ENCODE measurements at places on chromosomes 1 and 21.

GRCh38 chr1:32754317-32755097 lies 51.9 kb upstream of the SYNC start:
- DNase-seq: peak; percentile 48

- no peak for DNase-seq
Measured at GRCh38 chr1:7610106-7610731, 160.9 kb upstream of the VAMP3 start.

DNA sequence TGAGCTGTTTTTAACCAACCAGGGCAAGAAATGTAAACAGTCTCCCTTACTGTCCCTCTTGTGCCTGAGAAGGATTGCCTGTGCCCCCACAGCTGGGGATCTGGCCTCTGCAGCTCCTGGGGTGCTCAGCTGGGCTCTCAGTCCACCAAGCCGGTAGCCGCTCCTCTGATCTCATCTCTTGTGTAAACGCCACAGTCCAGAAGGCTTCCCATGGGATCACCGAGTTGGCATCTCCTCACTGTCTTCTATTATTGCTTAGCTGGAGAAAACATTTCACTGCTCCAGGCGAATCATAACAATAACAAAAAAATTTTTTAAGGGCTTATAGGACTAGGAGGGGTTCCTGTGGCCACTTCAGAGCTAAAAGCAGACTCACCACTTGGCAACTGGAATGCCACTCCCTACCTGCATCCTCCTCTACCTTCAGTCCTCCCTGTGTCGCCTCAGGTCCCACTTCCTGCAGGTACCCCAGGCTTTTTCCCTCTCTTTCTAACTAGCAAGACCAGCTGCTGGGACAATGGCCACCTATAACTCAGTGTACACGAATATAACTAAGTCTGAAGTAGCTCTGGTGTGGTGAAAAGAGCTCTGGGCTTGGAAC lies 75.8 kb downstream of the ATP1A1 start:
- no peak for DNase-seq

DNA sequence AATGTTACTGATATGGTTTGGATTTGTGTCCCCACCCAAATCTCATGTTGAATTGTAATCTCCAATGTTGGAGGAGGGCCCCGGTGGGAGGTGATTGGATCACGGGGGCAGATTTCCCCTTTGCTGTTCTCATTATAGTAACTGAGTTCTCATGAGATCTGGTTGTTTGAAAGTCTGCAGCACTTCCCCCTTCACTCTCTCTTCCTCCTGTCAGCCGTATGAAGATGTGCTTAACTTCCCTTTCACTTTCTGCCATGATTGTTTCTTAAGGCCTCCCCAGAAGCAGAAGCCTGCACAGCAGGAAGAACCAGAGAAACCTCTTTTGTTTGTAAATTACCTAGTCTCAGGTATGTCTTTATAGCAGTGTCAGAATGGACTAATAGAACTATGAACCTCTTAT lies 28.4 kb downstream of the TRIM33 start:
- no peak for DNase-seq

GRCh38 chr1:227883641-227884301 lies 64.0 kb downstream of the WNT9A start:
- DNase-seq: no peak

DNA sequence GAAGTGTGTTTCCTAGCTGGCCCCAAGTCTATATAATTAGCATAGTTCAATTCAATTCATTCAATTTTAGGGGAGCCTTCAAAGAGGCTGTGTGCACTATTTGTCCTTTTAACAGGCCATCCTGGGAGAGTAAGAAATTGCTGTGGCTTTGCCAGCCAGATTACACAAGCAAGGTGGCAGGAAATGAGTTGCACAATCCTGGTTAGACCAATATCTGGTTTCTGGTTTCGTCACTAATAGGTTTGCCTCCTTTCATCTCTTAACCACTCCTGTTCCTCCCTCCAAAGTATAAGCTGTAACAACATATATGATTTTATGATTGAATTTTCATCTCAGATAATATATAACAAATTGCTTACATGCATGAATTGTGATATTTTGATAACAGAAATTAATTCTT lies 84.1 kb upstream of the NEGR1 start:
- DNase-seq: no peak

- DNase-seq: no peak
Measured at GRCh38 chr1:229318056-229318455, 24.8 kb downstream of the CCSAP start.

DNA sequence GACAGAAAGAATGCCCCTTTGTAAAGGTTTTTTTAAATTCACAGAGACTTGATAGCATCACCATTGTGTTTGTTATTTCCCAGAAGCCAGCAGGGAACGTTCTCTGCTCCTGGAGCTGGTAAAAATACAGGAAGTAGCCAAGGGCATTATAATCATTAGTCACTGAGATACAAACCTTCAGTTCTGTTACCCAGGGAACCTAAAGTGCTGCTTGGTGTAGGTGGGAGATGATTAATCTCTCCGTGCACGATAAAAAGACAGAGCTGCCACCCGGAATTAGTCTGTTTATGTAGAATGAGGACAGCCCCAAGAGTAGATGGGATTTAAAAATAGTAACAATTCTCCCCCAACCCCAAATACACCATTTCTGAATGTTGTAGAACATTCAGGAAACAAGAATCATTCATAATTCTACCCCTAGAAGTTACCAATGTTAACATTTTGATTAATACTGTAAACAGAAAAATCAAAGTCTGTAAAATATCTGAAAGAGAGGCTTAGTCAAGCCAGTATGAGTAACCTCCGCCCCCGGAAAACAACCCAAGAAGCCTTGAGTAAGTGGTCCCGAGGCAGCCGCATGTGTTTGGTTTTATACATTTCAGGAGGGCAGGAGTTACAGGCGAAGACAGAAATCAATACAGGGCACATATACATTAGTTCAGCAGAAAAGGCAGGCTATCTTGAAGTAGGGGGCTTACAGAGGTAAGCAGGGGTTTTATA lies 45.3 kb upstream of the CTBS start:
- peak; percentile 14 for DNase-seq

- no peak for DNase-seq
Measured at GRCh38 chr1:20234788-20235535, 48.6 kb upstream of the PLA2G2C start.

GRCh38 chr1:18882486-18882885 lies 19.9 kb downstream of the ALDH4A1 start:
- no peak for DNase-seq

DNA sequence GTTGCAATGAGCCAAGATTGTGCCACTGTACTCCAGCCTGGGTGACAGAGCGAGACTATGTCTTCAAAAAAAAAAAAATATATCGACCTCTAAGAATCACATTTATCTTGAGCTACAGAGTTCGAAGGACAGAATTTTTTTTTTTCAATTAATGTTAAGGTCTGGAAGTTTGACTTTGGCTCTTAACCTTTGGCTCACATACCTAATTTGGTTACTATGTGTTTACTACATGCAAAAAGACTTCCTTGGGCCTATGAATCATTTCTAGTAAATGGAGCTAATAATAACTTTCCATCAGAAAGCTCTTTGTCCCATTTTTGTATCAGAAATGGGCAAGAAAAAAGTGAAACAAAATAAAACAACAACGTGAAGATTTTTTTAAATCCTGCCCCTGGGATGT lies 351.2 kb downstream of the SMYD3 start:
- no peak for DNase-seq

GRCh38 chr1:171267391-171267790 lies 19.1 kb downstream of the FMO1 start:
- DNase-seq: no peak

DNA sequence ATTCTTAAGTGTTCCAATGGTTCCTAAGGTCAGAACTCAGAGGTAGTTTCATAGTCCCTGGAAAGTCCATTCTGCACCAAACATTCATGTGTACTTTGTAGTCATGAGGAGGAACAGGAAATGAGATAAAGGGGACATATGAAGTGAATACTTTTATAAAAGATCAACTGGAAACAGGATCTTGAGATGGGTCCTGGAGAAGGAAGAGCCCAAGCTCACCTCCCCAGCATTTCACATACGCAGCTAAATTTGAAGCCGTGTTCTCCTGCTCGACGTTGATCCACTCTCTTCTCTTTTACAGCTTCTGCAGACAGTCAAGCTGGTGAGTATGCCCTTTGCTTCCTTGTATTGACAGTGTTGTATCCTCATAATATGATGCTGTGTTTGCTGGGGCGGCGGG lies 429 bp downstream of the FCGR2A start:
- no peak for DNase-seq

GRCh38 chr1:52365071-52365745 lies 797 bp downstream of the CC2D1B start:
- DNase-seq: no peak

GRCh38 chr1:147625362-147625995 lies 44.8 kb downstream of the ACP6 start:
- no peak for DNase-seq

- DNase-seq: no peak
Measured at GRCh38 chr1:21048462-21048861, 128.2 kb downstream of the EIF4G3 start.

DNA sequence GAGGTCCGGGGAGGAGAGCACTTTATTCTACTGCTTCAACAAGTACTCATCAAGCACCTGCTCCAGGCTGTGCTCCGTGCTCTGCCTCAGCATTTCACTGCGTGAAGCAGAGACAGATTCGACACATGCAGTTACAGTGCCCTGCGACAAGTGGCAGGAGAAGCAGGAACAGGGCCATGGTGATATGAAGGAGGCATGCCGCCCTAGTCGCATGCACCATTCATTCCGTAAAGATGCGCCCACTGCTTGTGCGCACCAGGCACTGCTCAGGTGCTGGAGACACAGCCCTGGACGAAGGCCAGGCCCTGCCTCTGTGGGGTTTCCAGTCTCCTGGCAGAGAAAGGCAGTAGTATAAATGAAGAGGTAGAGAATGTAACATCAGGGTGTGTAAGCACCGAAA lies 206.6 kb downstream of the HIVEP3 start:
- DNase-seq: no peak

GRCh38 chr1:156692441-156692924 lies 12.9 kb downstream of the CRABP2 start:
- DNase-seq: no peak

DNA sequence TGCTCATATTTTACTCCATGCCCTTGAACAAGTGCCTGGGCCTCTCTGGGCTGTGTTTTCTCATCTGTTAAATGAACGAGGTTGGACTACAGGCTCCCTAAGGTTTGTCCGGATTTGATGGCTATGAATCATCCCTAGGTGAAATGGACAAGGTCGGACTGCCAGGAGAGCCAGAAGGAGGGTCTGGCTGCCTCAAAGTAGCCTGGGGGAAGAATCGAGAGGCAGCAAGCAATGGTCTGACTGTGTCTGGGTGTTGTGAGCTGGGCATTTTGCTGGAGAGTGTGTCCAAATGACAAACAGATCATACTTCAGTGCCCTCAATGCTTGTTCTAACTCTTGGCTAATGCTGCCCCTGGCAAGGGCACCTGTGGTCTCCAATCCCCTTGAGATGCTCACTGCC lies 730.9 kb downstream of the PTPRU start:
- DNase-seq: no peak

- DNase-seq: no peak
Measured at GRCh38 chr1:57638239-57638638, 214.4 kb upstream of the DAB1 start.

DNA sequence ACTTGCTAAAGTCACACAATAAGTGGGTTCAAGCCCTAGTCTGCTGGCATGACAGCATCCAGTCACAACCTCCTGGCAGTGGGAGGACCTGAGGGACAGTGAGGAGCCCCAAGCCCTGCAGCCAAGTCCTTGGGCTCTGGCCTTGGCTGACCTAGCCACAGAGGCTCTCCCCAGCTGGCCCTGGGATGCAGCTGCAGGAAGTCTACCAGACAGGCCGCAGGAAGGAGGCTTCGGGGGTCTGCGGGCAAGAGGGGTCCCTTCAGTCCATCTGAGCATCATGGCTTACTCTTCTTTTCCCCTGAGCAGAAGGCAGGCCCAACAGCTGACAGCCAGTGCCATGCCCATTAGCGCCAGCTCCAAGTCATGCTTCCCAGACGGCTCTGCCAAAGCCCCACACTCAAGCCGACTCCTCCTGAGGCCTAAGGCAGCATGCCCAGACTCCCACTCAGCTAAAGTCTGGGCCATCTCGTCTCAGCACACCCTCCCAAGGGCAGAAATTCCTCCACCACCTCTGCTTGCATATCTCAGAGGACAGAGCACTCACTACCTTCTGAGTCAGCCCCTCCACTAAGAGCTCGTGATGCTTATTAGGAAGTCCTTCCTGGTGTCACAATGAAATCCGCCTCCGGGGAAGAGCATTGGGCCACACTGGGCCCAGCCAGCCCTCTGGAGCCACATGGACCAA lies 20.1 kb downstream of the SLC1A7 start:
- DNase-seq: no peak

DNA sequence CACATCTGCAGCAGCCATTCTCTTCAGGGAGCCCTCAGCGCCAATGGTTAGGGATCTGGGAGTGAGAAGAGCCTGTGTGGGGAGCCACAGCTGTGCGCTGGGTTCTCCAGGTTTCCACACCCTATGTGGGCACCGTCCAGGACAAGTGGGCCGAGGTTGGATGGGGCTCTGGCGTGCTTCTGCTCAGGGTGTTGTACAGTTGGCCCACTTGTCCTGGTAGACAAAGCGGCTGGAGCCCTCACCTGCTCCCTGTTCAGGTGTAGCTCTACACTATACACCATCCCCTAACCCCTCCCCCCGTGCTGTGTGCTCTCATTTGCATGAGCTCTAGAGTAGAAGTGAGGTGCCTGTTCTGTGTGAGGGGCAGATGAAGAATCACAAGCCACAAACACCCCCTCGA lies 12.2 kb downstream of the SH3BP5L start:
- DNase-seq: no peak

DNA sequence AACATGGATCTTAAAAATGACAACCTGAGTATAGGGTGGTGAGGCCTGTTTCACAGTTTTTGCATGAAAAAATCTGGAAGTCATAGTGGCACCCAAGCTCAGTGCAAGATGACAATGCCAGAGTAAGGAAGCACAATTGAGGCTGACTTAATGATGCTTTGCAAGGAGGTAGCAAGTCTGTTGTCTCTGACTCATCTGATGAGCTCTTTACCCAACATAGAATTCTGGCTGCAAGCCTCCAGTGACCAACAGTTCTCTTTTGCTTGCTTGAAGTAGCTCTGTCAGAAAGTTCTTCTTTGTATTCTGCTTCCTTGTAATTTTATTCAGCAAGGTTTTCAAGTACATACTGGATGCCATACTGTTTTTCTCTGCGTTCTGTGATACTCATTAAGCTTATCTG lies 117.1 kb downstream of the FOXD2 start:
- DNase-seq: no peak

DNA sequence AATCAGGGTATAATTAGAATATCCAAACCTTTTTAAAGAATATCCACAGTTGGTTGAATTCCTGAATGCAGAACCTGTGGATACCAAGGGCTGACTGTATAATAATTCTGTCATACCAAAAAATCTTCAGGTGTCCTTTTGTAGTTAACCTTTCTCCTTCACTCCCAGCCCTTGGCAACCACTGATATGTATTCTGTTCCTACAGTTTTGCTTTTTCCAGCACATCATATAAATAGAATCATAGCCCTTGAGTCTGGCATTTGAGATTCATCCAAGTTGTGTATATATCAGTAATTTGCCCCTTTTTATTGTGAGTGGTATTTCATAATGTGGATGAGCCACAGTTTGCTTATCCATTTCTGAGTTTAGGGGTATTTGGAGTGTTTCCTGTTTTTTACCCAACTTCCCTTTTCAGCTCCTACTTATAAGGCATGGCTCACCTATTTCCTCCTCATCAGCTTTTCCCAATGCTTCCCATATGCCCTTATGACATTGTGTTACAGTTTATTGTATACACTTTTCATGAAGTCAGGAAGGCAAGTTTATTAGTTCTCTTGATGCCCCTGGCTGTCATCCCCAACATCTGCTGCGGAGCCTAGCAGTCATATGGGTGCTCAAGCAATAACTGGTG lies 35.0 kb upstream of the AGO1 start:
- no peak for DNase-seq
